Omental fat pad (tissue), 4 donors: ENCODE measurements at places on chromosomes 1 and 21. TPM values are rescaled to one million over a fixed set of nuclear protein-coding genes. Genes with fewer than 3 reads are reported as not detected.

PPFIA4 gene
- 1.2 TPM for total RNA-seq

HMCN1 gene
- total RNA-seq, result 45.9 TPM

FAM229A gene
- 5.3 TPM for total RNA-seq

HSD3B2 gene
- total RNA-seq, result not detected

GBP7 gene
- not detected for total RNA-seq

FLG gene
- not detected for total RNA-seq

SAMD13 gene
- not detected for total RNA-seq

ZNF695 gene
- total RNA-seq, result not detected

LRRC39 gene
- total RNA-seq, result 1.0 TPM

GPR25 gene
- not detected for total RNA-seq

REN gene
- total RNA-seq, result 1.4 TPM

DNA sequence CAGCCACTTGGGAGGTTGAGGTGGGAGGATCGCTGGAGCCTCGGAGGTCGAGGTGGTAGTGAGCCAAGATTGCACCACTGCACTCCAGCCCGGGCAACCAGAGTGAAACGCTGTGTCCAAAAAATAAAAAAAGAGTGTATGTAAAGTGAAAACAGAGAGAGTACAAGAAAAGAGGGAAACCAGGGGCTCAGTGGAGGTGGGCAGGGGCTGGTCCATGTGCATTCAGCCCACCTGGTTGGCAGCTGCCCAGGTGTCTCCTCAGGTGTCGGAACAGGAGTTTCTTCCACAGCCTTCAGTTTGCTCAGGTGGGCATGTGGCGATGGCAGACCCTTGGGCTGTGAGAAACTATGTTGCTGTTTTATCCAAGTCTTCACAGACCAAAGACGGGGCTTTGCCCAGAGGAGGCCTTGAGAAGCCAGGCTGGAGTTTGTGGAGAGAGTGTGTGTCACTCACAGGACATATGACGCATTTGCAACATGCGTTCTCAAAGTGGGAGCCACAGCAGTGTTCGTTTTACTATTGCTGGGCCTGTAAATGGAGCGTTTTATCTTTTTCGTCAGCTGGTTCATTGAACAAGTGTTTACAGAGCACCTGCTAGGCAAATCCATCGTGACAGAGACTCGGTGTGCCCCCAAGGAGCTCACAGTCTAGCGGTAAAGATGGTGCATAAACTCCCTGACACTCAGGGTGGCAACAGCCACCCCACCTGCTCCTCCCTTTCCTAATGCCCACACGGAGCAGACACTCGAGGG, 22.4 kb upstream of the SAMD11 start:
- no peak for DNase-seq

DNA sequence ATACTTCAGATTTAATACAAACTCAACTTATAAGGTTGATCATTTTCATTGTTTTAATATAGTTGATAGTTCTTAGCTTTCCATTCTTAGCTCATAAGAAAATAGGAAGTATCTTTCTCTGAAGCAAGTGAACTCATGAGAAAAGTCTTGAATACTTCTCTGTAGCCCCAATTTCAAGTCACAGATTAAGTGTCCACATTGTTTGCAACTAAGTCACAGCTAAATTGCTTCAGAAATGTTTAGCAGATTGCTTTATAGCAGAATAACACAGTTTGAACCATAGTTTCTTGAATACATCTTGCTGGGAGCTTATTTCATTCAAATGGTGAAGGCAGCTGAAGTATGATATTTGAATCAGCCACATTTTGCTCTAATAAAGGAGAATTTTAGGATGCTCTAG, 10.6 kb upstream of the PKN2 start:
- no peak for DNase-seq

GRCh38 chr1:89630048-89630447, 2.9 kb upstream of the LRRC8C start:
- no peak for DNase-seq

GRCh38 chr1:193083365-193084088, 21.7 kb downstream of the GLRX2 start:
- DNase-seq, result no peak

- no peak for DNase-seq
These were observed 87.8 kb upstream of the S1PR1 start for GRCh38 chr1:101148980-101149379.

GRCh38 chr1:17023102-17023501, 11.4 kb upstream of the ATP13A2 start:
- no peak for DNase-seq

- DNase-seq, result no peak
These were observed 60.0 kb downstream of the NRIP1 start for GRCh38 chr21:15004721-15005370.

GRCh38 chr1:116175611-116176010, 64.4 kb downstream of the MAB21L3 start:
- no peak for DNase-seq

DNA sequence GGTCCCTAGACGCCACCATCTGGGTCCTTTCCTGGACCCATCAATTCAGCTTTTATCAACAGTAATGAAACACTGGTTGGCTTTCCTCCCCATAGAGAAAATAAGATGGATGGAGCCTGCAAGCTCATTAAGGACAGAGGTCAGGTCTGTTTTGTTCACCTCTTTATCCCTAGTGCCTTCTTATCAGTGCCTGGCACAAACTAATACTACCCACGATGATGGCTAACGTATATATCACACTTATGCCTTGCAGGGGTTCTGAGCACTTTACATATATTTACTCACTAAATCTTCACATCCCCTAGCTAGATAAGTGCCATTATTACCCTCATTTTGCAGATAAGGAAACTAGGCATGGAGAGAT, 5.1 kb upstream of the UBXN10 start:
- no peak for DNase-seq

- DNase-seq, result no peak
These were observed 929 bp downstream of the SUMO3 start for GRCh38 chr21:44816761-44817505.

DNA sequence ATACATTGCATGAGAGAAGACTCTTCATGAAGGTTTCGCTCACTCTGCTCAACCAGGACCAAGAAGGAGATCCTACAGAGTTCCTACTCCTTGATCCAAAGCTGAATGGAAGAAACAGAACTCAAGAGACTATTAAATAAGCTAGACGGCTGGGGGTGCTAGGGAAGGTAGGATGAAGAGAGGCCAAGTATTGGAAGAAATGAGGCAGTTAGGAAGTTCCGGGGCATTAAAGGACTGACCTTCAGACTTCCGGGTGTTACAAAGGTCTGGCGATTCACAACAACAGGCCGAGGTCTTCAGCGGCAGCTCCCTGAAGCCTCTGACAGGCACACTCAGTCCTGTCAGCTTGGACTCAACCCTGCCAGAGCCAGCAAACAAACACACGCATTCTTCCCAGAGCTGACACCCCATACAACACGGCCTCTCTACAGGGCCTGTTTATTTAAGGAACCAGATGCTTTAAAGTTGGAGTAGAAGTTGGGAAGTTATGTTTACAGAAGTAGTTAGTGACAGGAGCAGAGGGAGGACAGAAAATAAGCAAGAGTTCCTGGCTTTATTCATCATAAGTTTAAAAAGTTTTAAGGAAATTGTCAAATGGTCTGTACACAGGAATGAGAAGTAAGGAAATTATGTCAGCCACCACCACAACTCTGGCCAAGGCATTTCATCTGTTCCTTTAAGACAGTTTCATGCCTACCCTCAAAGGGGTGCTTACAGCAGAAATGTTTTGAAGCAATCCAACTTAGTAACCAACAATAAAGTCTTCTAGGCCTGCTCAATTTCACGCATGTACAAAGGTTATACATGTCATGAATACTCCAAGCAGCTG, 4.7 kb downstream of the SORT1 start:
- DNase-seq, result no peak

- no peak for DNase-seq
These were observed 168.1 kb downstream of the ZBTB18 start for GRCh38 chr1:244219149-244219548.

GRCh38 chr1:41418857-41419583, 57.8 kb downstream of the FOXO6 start:
- DNase-seq, result peak; percentile 34

GRCh38 chr1:112110031-112110430, 120.6 kb upstream of the KCND3 start:
- DNase-seq, result no peak

- no peak for DNase-seq
These were observed 20.4 kb upstream of the HPDL start for GRCh38 chr1:45306319-45306718.

- DNase-seq, result no peak
These were observed 14.2 kb downstream of the MARCKSL1 start for GRCh38 chr1:32321712-32322291.

GRCh38 chr21:42534421-42535378, 21.0 kb downstream of the SLC37A1 start:
- DNase-seq, result no peak

- no peak for DNase-seq
These were observed 24.7 kb downstream of the FMO3 start for GRCh38 chr1:171115280-171115897.

GRCh38 chr1:159289060-159289459, 13.1 kb upstream of the FCER1A start:
- no peak for DNase-seq

DNA sequence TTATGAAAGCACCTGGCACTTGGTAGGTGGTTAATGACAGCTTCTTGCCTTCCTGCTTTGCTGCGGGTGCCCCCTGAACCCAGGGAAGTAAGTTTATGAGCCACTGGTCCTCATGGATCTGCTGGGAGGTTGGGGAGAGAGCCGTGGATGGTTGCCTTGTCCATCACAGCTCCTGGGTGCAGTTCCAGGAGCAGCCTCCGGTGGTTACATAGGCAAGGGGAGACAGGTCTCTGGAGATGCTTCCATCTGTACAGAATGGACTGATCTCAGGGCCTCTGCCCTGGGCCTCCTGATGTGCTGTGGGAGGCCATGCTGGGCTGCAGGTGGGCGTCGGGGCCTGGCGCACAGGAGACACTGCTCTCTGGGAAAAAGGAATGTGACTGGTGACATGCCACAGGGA, 31.6 kb upstream of the ARHGEF10L start:
- DNase-seq, result no peak
